Stimulated activated CD8-positive, alpha-beta memory T cell treated with anti-CD3 and anti-CD28 coated beads, Interleukin-2, amount 100 ng/mL, for 48 hours (primary cell): ENCODE measurements at places on chromosomes 13 and 19.

DNA sequence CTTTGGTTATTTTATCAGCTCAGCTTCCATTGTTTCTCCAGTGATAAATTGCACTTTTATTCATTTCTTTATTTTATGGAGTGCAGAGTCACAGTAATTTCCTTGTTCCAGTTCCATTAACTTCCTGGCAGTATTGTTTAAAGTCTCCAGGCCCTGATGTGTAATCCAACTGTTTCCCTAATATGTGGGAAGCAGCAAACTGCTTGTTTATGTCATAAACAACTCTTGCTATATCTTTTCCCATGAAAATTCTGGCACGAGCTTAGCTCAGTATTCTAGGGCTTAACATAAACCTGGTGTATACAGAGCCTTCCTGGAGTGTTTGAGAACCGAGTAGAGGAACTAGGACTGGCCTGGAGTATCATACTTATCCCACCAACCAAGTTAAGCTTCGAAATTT lies 83.5 kb upstream of the ARGLU1 start:
- no peak for DNase-seq

DNA sequence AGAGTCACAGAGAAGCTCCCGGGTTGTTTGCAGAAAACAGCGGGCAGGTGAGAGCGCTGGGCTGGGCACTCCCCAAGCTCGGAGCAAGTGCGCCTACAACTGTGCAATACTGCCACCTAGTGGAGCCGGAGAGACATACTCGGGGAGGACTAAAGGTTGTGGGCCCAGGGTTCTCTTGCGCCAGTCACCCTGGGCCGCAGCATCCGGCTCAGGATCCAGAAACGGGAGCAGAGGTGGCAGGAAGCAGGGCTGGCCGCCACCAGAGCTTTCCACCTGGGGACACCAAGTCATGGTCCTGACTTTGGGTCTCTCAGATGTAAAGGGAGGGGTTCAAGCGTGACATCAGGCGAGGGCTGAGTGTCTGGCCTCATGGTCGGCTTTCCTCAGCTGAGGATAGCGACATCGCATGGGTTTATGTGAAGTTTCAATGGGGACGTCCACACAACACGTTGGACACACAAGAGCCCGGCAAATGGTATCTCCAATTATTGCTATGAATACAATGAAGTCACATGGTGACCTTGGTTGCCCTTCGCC lies 11.2 kb upstream of the KLK4 start:
- peak; percentile 62 for DNase-seq

DNA sequence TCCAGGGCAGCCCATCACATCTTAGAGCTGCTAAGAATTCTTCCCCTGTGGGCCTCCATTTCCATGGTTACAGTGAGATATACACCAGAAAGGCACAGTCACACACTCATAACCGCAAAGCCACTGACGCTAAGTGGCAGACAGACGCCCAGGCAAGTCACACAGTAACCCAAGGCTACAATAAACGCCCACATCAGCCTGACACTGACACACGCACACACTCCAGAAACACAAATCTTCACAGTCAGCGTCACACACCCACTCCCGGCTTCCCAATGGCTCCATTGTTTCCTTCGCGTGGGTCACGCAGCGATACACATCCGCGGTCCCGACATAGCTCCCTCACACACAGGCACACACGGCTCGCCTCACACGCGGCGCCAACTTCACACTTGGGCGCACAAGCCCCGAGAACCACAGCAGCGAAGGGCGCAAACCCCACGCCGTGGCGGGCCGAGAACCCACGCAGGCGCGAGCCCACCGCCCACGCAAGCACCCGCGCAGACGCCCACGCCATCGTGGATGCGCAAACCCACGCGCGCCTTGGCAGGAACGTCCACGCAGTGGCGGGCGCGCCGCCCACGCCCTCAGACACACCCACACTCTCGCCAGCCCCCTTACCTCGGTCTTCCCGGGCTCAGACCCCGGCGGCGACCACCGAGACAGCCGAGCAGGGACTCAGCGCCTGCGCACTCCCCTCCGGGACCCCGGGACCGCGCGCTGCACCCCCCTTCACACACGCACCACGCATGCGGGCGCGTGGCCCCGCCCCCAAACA lies at the start of gene ZNF667:
Gene ZNF667 (minus strand): TSS at position 695 of the 778 bp plus-strand sequence. CDS start 14,975 bp downstream, outside the sequence.
- peak; percentile 10 for DNase-seq

GRCh38 chr13:50159607-50160006 lies 144.4 kb downstream of the KCNRG start:
- no peak for DNase-seq
